Osteoblast (primary cell): ENCODE measurements at places on chromosomes 11 and 22. TPM values are rescaled to one million over a fixed set of nuclear protein-coding genes. Genes with fewer than 3 reads are reported as not detected.

DNA sequence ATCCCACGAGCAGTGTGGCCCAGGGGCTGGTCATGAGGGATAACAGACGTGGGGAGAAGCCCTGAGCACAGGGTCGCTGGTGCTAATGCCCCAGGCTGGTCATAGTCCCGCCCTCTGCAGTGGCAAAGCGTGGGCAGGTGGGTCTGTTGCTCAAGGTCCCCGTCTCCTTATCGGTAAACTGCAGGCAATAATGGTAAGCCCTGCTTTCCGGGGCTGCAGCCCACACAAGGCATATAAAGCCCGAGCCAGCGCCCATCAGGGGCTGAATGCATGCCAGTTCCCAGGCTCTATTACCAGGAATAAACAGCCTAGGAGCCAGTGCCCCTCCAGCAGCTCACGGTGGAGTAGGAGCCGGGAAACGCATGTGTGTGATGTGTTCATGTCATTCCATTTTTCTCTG lies 261.0 kb downstream of the BRD1 start:
- H3K27me3 ChIP-seq = no peaks in the 10 kb centered on the region
- H3K4me1 ChIP-seq = no peaks in the 10 kb centered on the region
- no peak overlapping the region for H3K27ac ChIP-seq
- H3K36me3 ChIP-seq = no peaks in the 10 kb centered on the region
- peak; percentile 72 for DNase-seq

DNA sequence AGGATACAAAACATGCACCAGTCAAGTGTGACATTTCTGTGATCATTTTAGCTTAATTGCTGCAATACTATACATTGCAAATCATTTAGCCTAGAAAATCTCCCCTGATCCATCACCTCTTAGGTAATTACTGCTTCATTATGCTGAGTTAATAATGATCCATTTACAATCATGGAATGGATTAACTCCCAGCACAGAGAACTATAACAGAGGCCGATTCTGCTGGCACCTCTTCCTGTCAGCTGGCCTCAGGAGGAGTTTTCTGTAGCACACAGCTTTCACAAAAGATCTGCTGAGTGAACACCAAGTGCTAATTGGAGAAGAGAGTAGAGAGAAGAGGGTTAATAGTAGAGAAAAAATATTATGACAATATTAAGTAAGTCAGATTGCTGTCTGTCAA lies 591.8 kb upstream of the KIRREL3 start:
- no peaks in the 10 kb centered on the region for H3K36me3 ChIP-seq
- no peak overlapping the region for H3K27ac ChIP-seq
- no peak for DNase-seq
- no peak overlapping the region for H3K4me3 ChIP-seq
- no peaks in the 10 kb centered on the region for H3K4me1 ChIP-seq
- no peaks in the 10 kb centered on the region for H3K27me3 ChIP-seq

- no peaks in the 10 kb centered on the region for H3K27me3 ChIP-seq
- no peaks in the 10 kb centered on the region for H3K36me3 ChIP-seq
- H3K4me1 ChIP-seq = no peaks in the 10 kb centered on the region
- no peak overlapping the region for H3K27ac ChIP-seq
- no peak overlapping the region for H3K4me3 ChIP-seq
These were observed 27.9 kb downstream of the FAM83F start for GRCh38 chr22:40022536-40023240.

GRCh38 chr22:32815943-32816342 lies 14.4 kb downstream of the TIMP3 start:
- no peaks in the 10 kb centered on the region for H3K27me3 ChIP-seq
- H3K36me3 ChIP-seq = peaks cover 69% of the 10 kb centered on the region
- H3K27ac ChIP-seq = no peak overlapping the region
- no peak overlapping the region for H3K4me3 ChIP-seq

GRCh38 chr11:9104580-9104979 lies 13.2 kb upstream of the SCUBE2 start:
- no peaks in the 10 kb centered on the region for H3K4me1 ChIP-seq
- H3K4me3 ChIP-seq = no peak overlapping the region
- DNase-seq = peak; percentile 9
- H3K36me3 ChIP-seq = no peaks in the 10 kb centered on the region
- no peak overlapping the region for H3K27ac ChIP-seq

DNA sequence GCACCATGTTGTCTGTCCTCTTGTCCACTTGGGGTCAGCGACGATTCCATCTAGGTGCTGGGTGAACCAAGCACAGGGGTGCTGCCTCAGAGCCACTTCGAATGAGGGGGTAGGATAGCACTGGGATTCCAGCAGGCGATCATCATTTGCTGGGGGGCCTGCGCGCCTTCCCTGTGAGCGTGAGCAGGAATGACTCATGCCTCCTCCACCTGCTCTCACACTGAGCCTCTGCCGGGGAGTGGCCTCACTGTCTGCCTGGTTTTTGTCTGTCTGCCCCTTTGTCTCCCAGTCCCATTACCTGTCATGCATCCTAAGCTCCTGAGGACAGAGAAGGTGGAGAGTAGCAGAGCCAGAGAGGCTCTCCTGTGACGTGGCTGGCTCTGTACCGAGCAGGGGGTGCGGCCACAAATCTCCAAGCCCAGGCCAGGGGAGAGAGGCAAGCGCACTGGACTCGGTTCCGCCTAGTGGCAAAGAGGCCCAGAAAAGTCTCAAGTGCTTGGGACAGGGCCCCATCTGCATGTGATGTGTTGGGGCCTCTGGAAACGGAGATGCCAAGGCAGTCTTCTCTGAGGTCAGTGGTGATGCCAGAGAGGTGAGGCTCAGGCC lies 30.8 kb downstream of the RSPH14 start:
- no peak overlapping the region for H3K27ac ChIP-seq
- no peak overlapping the region for H3K4me3 ChIP-seq
- no peak for DNase-seq
- H3K36me3 ChIP-seq = no peaks in the 10 kb centered on the region

GRCh38 chr11:120524536-120525085 lies 13.1 kb downstream of the GRIK4 start:
- no peak for DNase-seq
- H3K36me3 ChIP-seq = no peaks in the 10 kb centered on the region
- no peak overlapping the region for H3K27ac ChIP-seq

DNA sequence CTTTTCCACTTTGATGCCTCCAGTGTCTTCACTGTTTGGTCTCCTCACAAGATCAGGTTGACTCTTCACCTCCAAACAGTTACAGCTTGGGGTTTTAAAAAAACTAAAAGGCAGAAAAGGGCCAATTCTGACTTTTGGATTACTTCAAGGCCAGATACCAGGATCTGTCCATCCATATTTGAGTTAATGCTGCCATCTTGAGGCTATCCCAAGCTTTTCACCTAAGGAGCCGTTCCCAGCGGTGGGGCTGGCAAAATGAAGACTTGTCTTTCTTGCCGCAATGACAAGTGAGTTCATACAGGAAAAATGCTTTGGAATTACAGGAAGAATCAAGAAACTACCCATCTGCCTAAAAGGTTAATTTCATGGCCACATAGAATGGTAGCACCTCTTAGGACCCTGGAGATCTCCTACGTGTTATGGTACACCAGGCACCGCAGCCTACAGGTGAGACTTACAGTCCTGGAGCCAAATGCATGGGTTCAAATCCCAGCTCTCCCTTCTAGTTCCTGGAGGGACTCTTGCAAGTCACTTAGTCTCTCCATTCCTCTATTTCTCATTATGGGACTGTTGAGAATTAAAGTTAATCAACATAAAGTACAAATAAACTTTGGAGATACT lies 6.0 kb upstream of the OR5B21 start:
- H3K27me3 ChIP-seq = no peaks in the 10 kb centered on the region
- peak; percentile 70 for DNase-seq
- H3K4me1 ChIP-seq = no peaks in the 10 kb centered on the region
- H3K27ac ChIP-seq = no peak overlapping the region

DNA sequence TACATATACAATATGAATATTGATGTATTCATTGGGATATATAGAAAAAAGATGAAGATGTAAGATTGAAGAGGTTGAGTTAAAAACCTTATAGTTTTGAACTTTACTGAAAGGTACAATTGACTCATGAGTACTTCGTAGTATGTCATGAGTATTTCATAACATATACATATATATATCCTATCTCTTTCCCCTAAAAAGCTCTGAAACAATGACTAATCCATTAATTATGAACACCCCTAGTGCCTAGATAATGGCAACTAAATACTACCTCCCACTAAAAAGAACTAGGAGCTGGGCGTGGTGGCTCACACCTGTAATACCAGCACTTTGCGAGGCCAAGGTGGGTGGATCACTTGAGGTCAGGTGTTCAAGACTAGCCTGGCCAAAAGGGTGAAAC lies 31.5 kb downstream of the SLC35F2 start:
- no peak for DNase-seq
- H3K36me3 ChIP-seq = no peaks in the 10 kb centered on the region
- H3K27me3 ChIP-seq = no peaks in the 10 kb centered on the region
- H3K4me3 ChIP-seq = no peak overlapping the region

DNA sequence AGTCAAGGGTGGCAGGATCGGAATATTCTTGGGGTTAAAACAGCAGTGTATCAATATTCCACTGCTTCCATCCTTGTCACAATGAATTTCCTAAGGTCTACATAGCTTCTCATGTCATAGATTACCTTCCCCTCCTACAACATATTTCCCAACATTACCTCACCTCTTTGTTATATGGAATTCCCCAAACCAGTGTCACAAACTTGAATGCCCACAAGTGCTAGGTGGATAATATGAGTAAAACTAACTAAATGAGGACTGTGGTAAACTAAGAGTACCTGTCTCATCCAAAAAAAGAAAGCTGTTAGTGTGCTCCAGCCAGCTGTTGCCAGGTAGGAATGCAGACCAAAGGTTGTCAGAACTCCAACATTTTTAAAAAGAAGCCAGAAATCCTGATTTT lies 17.0 kb upstream of the NUCB2 start:
- H3K36me3 ChIP-seq = no peaks in the 10 kb centered on the region
- H3K27me3 ChIP-seq = no peaks in the 10 kb centered on the region
- DNase-seq = no peak
- no peak overlapping the region for H3K27ac ChIP-seq
- no peak overlapping the region for H3K4me3 ChIP-seq

GRCh38 chr11:82038154-82038553 lies 695.5 kb downstream of the FAM181B start:
- H3K4me1 ChIP-seq = no peaks in the 10 kb centered on the region
- H3K4me3 ChIP-seq = no peak overlapping the region
- H3K27ac ChIP-seq = no peak overlapping the region
- no peaks in the 10 kb centered on the region for H3K36me3 ChIP-seq
- no peak for DNase-seq

- H3K36me3 ChIP-seq = no peaks in the 10 kb centered on the region
- no peaks in the 10 kb centered on the region for H3K27me3 ChIP-seq
- peak overlapping the region; percentile 95 for H3K27ac ChIP-seq
- H3K4me1 ChIP-seq = peaks cover 65% of the 10 kb centered on the region
These were observed 12.0 kb upstream of the MALAT1 start for GRCh38 chr11:65486570-65487466.

The KRTAP5-7 gene
- total RNA-seq = 0.36 and 0.59 TPM in 2 replicates

The GPHA2 gene
- total RNA-seq = not detected in 2 replicates

The RBM7 gene
- total RNA-seq = 37.7 and 38.0 TPM in 2 replicates

The RASGRP2 gene
- 0.29 TPM in 1 of 2 replicates, not detected in the other for total RNA-seq
